Cardiac muscle cell (in vitro differentiated cells and primary cell): ENCODE measurements at places on chromosomes 2 and 18.

GRCh38 chr2:147792966-147793617, 51.7 kb upstream of the ACVR2A start:
- DNase-seq, result peak; percentile 47

DNA sequence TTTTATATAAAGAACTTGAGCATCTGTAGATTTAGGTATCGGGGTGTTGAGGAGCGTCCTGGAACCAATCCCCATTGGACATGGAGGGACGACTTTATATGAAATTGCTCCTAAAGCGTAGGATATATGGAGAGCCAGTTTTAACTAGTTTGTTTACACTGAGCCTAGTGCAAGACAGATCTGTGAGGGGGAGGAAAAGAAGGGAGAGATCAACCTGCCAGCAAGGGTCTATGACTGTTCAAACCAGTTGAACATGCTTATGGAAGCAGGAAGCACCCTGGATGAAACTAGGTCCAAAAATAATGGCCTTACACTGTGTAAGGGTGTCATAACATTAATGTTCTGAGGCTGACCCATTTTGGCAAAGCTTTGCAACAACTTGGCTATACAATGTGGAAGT, 34.0 kb upstream of the SLC40A1 start:
- DNase-seq, result no peak

DNA sequence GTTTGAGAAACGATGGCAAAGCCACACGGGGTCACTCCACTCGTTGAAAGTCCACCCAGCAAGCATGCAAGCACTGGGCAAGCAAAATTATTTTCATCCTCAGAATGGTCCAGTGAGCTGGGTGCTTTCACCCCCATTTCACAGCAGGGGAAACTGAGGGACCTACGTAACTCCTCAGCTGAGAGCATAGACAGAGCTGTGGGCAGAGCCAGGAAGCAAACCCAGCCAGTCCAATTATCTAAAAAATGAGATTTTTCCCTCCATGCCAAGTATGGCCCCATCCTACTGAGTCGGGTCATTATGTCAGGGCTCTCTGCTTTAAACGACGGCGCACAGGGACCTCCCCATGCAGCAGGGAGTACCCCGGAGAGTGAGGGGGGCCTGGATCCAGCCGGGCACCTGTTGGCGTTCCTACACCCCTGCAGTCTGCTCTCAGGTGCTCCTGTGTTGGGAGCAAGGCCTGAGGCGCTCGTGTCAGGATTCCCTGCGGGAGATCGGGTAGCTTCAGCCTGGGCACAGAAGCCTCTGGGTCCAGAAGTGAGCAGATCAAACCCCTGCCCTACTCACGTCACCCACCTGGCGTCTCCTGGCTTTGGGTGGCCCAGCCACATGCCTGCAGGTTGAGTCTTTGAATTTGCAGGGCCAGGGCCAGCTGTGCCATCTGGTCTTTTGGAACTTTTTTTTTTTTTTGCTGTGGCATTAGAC, 17.3 kb downstream of the TWIST2 start:
- DNase-seq, result no peak

DNA sequence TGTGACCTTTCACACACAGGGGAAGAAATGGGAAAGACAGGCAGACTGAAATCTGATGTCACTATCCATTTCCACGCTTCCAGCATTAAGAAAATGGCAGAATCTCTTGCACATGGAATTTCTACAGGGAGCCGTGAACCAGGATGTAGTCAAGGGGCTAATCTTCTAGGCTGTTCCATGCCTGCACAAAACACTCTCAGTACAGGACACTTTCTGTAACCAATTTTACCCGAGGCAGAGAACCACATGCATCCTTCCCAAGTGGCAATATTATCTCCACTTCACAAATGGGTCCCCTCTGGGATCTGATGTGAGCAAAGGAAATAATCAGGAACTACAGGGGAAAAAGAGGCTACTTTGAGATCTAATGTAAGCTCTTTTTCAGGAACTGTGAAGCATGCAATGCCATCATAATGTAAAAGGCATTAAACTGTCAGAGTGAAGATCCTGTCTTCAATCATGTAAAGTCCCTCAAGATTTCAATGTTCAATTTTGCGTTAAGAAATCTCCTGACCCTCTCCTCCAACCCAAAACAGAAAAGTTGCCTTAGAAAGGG, 236.9 kb downstream of the RBM43 start:
- no peak for DNase-seq

DNA sequence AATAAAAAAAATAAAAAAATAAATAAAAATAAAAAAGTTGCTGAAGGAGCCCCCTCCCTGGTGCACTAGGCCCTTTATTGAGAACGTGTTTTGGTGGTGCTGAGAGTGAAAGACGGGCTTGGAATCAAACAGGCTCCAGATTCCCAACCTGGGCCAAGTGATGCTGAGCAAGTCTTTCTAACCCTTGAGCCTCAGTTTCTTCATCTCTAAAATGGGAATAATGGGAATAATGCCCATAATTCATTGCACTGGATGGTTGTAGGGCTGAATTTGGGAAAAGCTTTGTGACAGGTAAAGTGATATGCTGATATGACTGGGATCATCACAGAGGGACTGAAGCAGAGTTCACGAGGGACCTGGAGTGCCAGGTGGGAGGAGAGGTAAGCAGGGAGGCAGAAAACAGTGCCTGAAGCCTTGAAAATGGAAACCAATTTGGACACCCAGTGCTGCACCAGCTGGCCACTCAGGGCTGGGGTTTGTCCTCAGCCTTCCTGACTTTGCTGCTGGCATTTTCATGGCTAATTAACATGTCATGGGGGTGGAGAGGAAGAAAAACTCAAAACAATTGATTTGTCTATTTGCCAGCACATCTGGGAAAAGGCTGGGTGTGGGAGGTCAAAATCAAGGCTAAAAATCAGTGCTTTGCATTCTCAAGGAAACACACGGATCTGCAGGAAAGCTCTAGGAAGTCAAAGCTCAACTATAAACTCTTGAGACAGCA, 241.3 kb downstream of the LOXHD1 start:
- no peak for DNase-seq

DNA sequence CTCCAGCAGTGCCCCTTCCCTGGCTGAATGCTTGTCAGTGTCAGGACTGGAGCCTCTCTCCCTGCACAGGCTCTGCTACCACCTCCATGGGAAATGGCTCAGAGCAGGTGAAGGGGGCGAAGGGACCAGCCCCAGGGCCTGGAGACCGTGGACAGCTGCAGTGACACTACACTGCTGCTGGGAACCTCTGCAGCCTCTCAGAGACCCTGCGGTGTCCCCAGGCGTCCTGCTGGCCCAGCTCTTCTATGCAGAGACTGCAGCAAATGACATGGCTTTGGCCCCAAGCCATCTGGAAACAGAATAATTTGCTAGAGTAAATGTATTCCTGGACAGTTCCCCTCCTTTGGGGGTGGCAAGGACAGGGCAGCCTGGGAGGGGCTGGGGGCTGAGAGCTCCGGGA, 53.2 kb downstream of the CIB4 start:
- no peak for DNase-seq

DNA sequence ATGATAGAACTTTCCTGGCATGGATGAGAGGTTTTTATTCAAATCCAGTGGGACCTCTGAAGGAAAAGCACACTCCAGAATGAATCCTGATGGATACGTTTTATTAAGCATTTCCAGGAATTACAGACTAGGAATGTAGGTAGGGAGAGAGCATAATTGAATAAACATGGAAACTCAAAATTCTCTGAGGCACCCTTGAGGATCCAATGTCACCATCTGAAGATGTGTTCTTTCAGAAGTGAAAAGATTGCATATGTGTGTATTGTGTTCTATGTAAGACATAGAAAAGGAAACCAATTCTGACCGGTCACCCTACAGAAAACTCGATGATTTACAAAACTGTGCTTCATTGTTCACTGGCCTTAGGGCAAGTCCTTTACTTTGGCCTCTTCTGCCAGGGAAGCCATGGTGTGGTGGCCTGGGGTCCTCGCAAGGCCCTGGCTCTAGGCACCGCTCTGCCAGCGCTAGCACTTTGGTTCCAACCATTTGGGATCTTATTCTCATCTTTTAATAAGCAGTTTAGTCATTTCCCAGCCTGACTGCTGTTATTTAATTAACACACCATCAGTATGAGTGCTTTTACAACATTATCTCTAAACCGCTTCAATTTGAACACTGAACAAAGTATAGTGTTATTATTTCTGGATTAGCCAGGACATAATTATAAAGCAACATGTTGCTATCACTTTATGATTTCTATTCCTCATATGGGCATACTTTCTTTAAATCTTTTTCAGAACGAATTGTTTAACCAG, 4.5 kb upstream of the GKN1 start:
- DNase-seq, result no peak

GRCh38 chr2:186503827-186504606, 18.0 kb downstream of the ZC3H15 start:
- peak; percentile 58 for DNase-seq
